ENCODE measurements at places on chromosomes 1 and 21.

DNA sequence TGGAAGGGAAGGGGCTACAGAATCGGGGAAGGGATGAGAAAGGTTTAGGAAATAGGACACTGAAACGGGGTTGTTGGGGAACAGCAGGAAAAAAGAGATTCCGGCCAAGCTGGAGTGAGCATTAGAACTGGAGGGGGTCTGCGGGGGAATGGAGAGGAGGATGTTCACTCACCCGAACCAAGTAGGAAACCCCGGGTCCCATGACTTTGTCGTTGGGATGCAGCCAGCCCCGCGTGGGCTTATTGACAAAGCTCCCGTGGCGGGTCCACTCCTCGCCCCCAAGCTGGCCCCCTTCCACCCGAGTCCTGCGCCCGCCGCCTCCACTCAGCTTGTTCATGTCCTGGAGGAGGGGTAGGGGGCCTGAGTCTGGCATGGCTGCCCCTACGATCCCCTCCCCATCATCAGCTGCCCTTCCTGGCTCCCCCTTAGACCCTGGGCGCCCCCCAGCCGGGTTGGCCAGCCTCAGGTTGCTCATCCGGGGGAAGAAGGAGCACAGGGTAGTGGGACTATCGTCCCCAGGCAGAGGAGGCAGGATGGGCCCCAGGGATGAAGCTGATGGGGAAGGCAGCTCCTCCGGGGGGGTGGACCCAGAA, 591 bp downstream of the SHC1 start:
- DNase-seq: no peak

DNA sequence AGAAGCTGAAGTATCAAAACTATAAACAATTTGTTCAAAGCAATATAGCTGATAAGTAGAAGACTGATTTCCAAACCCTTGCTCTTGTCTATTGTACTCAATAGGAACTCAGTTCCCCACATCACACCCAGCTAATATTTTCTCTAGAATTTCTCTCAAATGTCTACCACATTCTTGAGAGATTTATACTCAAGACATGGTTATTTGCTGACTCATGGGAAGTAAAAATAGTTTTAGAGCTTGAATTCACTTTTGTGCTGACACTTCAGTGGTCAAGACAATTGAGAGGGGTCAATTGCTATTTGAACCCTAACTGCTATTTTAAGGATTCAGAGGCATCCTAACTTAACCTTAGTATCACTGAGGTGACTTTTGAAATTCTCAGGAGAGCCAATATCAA, 99.0 kb downstream of the TNNI3K start:
- DNase-seq: no peak

GRCh38 chr1:230458509-230458908, 32.4 kb upstream of the PGBD5 start:
- no peak for DNase-seq

DNA sequence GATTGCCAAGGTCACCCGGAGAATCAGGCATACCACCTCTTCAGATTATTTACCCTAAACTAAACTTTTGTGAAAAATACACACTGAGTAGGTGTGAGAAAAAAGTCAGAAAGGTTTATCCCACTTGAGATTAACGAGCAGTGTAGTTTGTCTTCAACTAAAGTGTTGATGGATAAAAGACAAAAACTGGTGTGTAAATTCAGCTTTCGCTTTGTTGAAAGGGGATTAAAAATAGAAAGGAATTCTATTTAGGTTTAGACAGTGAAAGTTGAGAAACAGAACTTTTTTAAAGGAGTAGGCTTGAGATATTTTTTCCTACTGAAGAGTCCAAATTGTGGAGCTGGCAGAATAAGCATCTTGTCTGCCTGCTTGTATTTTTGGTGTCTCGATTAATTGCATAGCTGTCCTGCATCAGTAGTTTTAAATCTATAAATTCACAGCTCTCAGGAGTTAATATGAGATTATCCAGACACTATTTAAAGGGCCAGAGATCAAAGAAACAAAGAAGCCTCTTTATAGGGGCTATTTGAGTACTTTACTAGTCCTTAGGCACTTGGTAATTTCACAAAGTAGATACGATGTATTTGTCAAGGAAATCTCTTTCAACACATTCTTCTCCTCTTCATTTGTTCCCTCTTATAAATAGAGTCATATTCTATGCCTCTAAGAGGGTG, 46.7 kb upstream of the RABGAP1L start:
- no peak for DNase-seq

DNA sequence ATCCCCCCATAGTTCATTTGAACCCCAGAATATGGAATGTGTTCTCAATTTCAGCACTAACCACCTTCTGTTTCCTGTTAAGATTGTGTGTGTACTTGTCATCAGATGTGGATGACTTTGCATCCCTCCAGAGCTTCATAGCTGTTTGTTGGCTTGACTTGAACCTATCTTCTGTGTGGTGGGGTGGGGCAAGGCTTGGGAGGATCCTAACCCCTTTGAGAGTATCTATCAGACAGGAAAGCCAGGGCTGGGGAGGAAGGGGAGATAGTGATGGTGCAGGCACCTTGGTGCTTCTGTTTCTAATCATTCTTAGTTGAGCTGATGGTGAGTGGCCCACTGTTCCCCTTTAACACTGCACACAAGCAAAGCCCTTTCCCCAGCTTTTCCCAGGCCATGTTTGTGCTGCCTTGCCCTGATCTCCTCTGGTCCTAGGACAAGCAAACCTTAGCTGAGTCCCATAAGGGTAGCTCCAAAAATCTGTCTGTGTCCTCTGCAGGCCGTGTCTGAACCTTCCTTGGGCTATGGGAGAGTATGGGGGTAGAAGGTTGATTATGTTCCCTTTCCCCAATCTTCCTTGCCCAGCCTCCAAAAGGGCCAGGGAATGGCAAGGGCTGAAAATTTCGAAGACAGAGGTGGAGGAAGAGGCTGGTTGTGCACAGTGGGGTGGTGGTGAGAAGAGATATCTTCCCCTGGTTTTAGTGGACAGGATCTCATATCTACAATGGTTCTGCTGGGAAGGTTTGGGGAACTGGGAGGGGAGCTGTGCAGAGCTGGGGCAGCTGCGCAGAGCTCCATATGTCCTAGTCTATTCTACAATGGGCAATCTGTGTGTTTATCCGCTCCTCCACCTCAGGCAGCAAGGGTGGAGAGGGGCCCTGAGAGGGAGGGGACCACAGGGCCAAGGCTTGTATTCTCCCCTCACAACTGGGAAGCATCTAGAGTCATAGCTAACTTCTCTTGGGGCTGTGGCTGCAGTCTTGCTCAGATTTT, 1.4 kb downstream of the NHLH1 start:
- DNase-seq: no peak

DNA sequence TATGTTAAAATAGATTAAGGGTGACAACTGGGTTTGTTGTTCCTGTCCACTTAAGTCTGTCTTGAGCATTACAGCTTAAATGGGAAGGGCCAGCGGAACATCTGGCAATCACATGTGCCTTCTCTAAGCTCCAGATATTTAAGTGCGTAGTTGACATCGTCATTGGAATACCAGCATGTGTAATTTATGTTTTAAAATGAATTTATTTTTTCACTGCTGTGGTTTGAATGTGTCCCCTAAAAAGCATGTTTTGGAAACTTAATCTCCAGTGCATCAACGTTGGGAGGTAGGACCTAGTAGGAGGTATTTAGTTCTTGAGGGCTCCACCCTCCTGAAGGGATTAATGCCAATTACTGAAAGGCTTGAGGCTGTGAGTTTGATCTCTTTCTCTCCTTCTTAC, 13.4 kb downstream of the ZCCHC17 start:
- DNase-seq: no peak

DNA sequence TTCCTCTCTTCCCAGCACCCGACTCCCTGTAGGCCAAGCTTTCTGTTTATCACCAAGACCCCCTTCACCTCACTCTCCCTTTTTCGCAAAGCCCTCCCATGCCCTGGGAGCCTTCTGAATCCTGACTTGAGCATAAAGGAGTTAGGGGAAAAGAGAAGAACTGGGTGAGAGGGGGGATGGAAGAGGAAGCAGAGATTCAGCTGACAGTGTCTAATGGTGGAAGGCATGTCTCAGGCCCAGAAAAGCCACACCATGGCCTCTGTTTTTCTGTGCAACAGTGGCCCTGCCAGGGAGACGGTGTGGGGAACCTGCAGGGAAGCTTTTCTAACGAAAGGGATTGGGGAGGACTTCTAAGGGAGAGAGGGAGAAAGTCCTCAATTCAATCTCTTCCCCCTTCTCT, 32.9 kb upstream of the SLC30A1 start:
- DNase-seq: no peak

- peak; percentile 3 for DNase-seq
Measured at GRCh38 chr1:62407398-62408009, 29.3 kb upstream of the USP1 start.

GRCh38 chr1:243902100-243902499, 52.1 kb upstream of the AKT3 start:
- no peak for DNase-seq

GRCh38 chr1:192724670-192725069, 84.2 kb upstream of the RGS2 start:
- DNase-seq: no peak

DNA sequence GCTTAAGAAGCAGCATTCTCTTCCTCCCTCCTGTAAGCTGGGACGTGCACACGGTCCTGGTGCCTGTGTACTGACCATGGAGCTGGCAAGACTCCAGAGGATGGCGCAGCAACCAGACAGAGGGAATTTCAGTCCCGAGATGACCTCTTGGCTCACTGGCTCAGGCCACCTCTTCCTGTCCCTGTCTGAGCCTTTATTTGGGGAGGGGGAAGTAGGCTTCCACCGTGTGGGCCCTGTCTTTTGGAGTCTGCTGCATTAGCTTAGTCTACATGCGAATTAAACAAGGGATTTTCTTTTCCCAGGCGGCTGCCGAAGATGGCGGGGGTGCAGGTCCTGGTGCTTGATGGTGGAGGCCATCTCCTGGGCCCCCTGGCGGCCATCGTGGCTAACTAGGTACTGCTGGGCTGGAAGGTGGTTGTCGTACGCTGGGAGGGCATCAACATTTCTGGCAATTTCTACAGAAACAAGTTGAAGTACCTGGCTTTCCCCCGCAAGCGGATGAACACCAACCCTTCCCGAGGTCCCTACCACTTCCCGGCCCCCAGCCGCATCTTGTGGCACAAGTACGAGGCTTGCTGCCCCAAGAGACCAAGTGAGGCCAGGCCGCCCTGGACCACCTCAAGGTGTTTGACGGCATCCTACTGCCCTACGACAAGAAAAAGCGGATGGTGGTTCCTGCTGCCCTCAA, 10.2 kb downstream of the IL24 start:
- no peak for DNase-seq

GRCh38 chr1:73980324-73981040, 217.5 kb downstream of the LRRIQ3 start:
- DNase-seq: no peak

DNA sequence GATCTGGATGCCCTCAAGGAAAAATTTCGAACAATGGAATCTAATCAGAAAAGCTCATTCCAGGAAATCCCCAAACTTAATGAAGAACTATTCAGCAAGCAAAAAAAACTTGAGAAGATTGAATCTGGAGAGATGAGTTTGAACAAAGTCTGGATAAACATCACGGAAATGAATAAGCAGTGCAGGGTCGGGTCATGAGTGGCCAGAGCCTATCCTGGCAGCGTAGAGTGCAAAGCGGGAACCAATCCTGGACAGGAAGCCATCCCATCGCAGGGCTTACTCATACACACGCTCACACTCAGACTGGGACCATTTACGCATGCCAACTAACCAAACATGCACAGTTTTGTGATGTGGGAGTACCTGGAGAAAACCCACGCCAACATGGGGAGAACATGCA, 43.1 kb downstream of the ZMYM1 start:
- DNase-seq: no peak

DNA sequence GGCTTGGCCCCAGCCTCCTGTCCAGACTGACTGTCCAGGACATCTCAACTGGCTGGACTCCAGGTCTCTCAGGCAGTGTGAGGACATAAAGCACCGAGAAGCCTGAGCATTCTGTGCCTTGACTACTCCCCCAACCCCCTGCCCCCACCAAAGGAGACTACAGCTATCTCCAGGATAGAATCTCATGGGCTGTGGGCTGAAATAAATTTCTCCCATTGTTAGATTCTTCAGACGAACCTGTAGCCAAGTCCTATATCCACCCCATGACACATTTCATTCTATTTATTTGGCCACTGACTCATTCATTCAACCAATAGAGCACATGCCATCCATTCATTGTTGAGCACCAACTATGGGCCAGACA, 11.4 kb downstream of the VWA5B1 start:
- DNase-seq: no peak

DNA sequence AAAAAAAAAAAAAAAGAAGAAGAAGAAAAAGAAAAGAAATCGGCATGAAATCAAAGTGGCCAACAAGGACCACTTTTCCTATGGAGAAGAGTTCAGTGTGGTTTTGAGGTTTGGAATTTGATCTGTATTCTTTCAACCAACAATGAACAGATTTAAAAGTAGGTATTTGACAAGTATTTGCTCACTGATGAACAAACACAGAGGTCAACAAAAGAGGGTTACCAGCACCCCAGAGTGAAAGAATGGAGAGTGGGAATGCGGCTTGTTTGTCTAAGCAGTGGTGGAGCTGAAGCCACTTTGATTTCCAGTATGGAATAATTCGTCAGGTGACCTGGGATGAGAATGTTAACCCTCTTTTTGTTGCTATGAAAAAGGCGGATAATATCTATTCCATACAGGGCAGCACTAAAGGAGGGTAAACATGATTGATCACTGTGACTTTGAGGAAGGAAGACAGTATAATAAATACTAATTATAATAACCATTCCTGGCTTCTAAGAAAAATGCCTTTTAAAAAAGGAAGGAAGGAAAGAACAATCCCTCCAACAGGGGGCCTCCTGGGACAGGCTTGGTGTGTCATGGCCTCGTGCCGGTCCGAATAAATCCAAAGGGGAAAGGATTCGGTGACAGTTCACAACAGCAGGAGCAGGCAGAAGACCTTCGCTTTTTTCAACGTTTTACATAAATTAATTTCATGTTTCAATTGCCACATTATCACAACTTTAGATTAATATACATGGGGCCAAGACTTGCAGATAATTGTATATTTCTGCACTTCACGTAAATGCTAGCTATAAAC, 37.2 kb upstream of the SIM2 start:
- DNase-seq: no peak

DNA sequence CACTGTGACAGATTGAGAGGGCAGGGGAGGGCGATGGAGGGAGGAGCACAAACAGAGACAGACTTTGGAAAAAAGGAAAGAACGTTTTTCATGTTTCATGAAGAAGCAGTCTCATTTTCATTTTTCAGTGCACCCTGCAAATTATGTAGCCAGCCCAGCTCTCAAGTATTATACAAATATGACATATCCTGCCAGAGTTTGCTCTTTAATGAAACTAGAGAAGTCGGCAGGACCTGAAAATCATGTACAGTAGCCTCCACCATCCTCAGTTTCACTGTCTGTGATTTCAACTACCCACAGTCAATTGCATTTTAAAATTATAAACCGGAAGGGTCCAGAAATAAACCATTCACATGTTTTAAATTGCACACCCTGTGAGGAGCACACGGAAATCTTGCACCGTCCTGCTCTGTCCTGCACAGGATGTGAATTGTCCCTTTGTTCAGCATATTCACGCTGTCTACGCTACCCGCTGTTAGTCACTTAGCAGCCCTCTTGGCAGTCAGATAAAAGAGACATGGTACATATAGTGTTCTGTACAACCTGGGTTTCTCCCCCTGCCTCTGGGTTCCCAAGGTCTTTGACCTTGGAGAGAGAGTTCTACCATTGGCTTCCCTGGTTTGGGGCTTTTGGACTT, 13.6 kb upstream of the ADARB1 start:
- DNase-seq: no peak

All from effector memory CD8-positive, alpha-beta T cell (primary cell).